NCI-H1436 treated with DMSO at 0.1 percent for 48 hours (cell line): ENCODE measurements at places on chromosomes 4 and X.

DNA sequence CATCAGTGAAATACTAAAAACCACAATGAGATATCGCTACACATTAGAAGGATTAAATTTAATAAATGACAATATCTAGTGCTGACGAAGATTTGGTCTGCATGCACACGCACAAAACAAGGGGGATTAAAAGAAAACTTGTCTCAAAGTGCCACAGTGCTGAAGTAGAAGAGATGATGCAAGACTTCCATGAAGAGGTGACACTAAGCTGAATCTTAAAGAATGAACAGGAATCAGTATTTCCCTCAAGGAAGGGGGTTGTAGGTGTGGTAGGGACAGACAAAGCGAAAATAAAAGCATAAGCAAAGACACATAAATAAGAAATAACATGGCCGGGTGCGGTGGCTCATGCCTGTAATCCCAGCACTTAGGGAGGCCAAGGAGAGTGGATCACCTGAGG lies 33.5 kb downstream of the CNOT6L start:
- DNase-seq, result no peak

DNA sequence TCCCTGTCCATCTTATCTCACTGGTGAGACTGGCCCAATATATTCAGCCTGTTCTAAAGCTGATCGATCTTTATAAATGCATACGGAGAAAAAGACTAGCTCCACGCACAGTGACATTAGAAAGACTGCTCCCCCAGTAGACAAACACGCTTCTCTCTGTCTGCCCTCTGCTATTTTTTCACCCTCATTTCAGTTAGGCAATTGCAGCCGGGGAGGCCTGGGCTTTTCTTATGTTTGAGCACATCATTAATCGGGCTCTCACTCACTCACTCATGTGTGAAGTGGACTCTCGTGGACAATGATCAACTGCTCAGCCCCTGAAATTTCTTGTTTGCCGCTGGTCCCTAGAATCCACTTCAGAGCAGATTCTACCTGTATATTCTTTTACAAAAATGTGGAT lies 824.7 kb upstream of the TENM3 start:
- peak; percentile 23 for DNase-seq

DNA sequence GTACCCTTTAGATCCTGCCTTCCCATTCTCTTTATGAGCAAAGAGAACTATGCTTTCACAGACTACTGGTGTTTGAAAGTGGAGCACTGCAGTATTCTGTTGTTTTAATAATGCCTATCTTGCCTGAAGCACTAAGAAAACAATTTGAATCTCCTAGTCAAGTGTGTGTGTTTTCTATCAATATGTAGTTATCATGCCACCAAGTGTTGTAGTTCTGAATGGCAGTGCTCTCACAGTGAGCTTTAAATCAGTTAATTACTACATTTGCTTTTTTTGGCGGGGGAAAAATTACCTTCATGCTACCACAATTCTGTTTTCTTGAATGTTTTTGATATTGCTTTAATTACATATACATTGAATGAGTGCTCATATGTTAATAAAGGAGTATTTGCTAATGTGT lies 143.6 kb upstream of the FAM47A start:
- DNase-seq, result no peak

DNA sequence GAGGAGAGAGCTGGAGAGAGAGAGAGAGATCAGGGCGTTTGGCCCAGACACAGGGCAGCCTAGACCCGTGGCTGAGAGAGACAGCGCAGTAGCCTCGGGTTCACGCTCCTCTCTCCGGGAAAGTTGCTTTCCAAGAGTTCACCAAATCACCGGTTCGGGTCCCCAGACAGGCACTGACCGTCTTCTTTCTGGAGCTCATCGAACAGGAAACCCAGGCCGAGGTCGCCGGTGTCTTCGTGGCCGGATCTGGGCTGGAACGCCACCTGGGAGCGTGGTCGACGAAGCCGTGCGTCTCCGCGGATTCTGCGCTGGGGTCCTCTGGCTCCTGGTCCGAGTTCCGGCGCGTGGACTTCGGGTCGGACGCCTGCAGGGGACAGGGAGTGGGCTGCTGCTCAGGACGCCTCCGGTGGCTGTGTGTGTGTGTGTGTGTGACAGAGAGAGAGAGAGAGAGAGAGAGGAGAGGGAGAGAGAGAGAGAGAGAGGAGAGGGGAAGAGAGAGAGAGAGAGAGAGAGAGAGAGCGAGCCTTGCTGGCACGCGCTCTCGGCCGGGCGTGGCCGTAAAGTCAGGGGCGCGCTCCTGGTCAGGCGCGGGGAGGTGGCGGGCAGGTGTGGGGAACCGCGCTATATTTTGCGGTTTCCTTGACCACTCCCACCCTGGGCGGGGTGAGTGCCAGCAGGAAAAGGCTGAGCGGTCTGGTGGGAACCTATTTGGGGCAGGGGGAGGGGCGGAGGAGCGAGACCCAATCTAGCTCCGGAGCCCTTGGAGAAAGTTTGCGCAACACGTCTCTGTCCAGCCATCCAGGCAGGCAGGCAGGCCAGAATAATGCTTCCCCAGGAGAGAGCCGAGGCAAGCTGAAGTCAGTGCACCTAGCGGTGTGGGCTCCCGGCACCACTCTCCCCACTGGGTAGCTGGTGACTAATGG lies 62.1 kb downstream of the RHOXF2B start:
- no peak for DNase-seq

GRCh38 chr4:184250795-184251669 lies 33.4 kb upstream of the ENPP6 start:
- no peak for DNase-seq

DNA sequence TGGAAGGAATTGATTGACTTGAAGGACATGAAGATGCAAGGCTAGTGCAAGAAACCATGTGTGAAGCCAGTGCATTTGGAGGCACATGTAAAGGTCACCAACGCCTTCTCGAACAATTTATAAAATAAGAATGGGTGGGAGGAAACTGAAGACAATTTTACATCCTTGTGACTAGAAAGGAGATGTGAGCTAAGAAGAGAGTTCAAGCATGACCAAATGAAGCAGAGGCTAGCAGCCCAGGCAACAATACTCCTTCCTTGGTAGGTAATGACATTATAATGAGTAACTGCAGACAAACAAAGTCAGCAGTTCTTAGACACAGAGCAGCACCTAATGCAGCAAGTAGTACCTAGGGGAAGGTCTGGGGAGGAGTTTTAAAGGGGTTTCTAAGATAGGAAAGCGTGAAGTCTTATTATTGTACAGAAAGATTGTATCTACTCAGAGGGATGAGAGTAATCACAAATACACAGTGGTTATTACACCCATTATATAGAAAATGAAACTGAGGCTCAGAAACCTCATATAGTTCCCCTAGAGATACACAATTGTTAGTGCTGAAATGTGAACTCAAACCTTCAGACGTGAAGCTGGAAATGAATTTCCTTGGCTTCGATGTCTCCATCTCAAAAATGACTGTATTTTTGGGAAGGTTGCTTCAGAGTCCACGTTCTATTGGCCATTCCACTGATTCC lies 56.1 kb downstream of the ATXN3L start:
- no peak for DNase-seq

- no peak for DNase-seq
These were observed 1268.6 kb downstream of the RAPGEF2 start for GRCh38 chr4:160371446-160371845.

GRCh38 chr4:71941001-71941400 lies 90.8 kb upstream of the NPFFR2 start:
- DNase-seq, result no peak

- DNase-seq, result no peak
These were observed 22.5 kb downstream of the OTUD6A start for GRCh38 chrX:70084592-70085240.

GRCh38 chr4:51859476-51860031 lies 16.6 kb downstream of the DCUN1D4 start:
- no peak for DNase-seq

DNA sequence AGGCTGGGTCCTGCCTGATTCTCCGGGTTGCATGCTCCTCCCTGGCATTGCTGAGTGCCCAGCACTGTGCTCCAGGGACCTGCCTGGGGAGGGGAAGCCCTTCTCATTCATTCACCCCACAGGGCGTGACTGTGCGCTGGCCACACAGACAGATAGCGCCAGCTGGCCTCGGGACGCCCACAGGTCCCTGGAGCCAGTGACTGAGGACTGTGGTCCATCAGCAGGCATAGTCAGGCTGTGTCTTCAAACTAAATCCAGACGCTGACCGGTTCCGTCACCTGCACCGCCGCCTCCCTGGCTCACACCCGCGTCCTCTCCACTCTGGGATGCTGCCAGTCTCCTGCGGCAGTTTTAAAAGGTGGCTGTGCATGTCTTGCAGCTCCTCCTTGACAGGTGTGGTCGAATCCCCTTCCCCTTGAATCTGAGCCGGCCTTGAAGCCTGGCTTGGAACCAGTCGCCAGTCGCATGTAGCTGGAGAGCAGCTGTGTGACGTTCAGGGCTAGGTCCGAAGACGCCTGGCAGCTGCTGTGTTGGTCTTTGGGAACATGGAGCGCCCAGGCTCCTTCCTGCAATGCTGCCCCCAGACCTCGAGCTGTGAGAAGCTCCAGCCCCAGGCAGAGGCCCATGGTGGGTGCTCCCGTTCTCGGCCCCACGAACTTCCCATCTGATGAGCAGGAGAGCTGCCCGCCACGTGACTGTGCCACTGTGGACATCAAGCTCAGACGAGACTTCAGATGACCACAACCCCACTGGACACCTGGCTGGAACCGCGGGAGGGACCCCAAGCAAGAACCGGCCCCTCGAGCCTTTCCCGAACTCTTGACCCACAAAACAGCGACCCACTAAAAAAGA lies 94.1 kb downstream of the ADRA2C start:
- DNase-seq, result no peak

DNA sequence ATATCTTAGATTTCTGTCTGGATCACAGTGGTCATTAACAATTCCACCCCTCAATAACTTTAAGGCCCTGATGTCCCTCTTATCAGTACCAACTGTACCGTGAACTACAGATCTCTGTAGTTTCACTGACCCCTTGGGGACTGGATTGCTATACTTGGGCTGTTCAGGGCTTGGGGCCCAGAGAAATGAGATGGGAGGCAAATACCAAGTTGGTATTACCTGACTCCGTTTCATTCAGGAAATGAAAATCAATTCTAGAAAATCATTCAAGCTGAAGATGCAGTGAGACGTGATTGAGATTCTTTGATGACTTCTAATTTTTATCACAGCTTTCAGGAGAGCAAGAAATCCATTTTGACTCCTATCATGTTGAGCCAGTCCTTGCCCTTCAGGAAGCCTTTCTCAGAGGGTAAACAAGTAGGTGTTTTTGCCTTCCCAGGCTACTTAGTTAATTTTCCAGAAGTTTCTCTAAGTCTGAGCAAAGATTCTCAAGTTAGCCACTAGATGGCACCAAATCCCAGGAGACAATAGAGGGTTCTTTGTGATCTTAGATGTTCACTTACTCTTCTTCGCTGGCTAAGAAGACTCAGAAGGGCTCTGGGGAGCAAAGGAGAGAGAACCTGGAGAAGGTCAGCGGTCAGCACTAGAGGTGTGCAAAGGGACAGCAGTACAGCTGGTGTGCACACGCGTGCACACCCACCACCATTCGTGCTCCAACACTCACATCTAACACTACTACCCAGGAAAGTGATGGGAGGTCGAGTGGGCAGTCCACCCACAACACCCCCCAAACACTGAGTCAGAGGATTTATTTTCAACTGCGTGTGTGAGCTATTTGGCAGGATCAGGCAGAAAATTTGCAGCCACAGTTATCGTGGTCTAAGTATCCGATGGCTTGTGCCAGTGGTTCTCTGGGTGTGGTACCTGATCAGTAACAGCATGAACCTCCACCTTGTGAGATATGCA lies 7.4 kb downstream of the HNRNPH2 start:
- peak; percentile 50 for DNase-seq

DNA sequence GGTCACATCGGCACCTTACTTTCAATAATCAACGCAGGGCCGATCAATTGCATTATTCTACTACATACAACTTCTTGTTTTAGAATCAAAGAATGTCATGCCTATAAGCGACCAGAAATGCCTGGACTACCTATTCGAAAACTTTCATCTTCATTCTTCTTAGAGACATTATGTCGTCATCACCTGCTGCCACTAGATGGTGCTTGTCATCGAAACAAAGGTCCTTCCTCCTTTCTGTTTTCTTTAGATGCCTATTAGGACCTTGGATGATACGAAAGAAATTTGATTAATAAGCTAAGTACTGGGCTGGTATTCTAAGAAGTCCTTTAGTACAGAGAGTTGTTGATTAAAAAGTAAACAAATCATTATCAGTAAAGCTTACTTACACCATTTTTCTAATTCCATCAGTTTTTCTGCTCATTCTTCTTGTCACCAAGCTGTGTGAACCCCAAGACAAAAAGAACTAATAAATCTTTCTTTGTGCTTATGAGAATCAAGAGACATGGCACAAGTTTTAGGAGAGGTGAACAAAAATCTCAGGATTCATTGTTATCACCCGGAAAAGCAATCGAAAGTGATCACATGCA lies 154.5 kb upstream of the SLC4A4 start:
- peak; percentile 2 for DNase-seq

- DNase-seq, result peak; percentile 9
These were observed 226.6 kb downstream of the NSUN7 start for GRCh38 chr4:40976343-40976742.

- DNase-seq, result no peak
These were observed 23.5 kb downstream of the NOA1 start for GRCh38 chr4:56953680-56954520.

- DNase-seq, result no peak
These were observed 132.3 kb downstream of the ZNF330 start for GRCh38 chr4:141352909-141353525.

DNA sequence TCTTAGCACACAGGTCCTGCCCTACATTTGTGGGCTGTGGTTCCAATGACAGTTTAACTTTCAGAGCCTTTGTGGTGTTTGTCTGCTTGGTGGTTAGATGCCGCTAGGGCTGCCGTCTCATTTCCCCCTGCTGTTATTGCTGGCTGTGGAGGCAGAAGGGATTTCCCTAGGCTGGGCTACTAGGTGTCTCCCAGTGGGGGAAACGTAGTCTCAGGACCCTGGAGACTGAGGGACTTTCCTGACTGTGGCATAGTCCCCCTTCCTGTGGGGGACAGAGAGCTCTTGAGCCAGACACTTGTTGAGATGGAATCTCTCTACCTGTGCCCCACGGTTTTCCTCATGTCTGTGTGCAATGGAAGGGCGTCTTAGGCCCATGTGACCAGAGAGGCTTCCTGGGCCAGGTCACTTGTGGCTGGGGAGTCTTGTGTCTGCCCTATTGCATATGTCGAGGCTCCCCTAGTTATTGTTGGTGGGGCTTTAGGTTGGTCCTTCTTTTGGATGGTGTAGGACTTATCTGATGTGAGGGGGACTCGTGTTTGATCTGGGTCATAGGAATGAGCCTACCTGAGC lies 68.2 kb downstream of the ARHGAP10 start:
- no peak for DNase-seq

GRCh38 chr4:98687876-98688275 lies 29.5 kb upstream of the TSPAN5 start:
- no peak for DNase-seq

GRCh38 chrX:153608376-153608775 lies 9.4 kb upstream of the CCNQ start:
- no peak for DNase-seq

GRCh38 chr4:74534121-74534520 lies 89.2 kb downstream of the AREG start:
- DNase-seq, result no peak

DNA sequence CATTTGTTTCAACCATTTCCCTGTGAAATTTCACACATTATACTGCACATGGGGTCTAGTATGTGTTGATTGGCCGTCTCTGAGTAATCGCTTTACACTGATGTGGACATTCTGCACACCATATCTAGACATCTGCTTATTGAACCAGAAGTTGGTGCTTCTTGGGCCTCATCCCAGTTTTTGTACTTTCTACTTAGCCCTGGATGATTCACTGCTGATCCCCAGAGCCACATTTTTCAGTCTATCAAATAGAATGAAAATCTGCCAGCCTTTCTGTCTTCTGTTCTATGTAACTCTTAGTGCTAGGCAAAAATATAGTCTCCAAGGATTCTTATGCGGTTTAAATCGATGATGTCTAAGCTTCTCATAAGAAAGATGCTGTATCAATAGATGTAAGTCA lies 40.5 kb upstream of the RELL1 start:
- no peak for DNase-seq
